Activated naive CD4-positive, alpha-beta T cell treated with anti-CD3 and anti-CD28 coated beads for 36 hours (primary cell): ENCODE measurements at places on chromosomes 12 and 14. TPM values are rescaled to one million over a fixed set of nuclear protein-coding genes. Genes with fewer than 3 reads are reported as not detected.

Gene ZBTB39
- 5.1 TPM for total RNA-seq

Gene PLEKHG7
- not detected for total RNA-seq

Gene SELPLG
- 19.9 TPM for total RNA-seq

Gene CD4
- total RNA-seq = 161 TPM
